ENCODE measurements at places on chromosomes 13 and 19. TPM values are rescaled to one million over a fixed set of nuclear protein-coding genes. Genes with fewer than 3 reads are reported as not detected.
A peak's percentile ranks its signal among the peaks of the same experiment; 100 is the strongest.

- DNase-seq, result peak; percentile 35
These were observed 10.0 kb upstream of the NDUFS7 start for GRCh38 chr19:1373534-1374249.

DNA sequence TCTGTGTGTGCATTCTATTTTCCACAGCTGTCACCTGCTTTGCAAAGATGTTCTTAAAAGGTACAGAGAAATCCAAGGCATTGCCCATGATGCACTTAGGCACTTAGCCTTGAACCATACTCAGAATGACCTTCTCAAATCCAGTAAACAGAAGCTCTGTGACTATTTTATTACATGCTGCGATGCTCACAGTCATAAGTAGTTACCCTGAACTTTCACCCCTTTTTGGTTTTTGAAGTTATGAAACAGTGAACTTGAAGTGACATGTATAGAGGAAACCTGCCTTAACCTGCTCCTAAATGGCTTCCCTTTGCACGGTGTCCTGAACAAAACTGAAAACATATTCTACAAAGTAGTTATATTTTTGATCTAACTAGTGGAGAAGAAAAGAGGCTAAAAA, 100.4 kb downstream of the SLC10A2 start:
- DNase-seq, result no peak

DNA sequence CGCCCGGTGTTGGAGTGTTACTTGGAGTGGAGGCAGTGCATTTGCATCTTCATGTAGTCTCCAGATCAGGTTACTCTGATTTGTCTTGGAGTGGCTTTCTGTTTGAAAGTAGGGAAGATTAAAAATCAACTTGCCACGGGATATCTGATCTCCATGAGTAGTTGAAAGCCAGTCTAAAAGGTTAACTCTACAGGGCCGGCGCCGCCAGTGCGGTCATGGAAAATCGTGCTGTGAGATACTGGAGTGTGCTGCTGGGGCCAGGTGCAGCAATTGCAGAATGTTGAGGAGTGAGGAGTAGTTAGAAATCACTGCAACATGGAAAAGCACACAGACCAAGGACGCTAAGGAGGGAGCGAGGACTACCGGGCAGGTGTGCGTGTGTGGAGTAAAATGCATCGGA, 175.0 kb downstream of the STK24 start:
- DNase-seq, result no peak

DNA sequence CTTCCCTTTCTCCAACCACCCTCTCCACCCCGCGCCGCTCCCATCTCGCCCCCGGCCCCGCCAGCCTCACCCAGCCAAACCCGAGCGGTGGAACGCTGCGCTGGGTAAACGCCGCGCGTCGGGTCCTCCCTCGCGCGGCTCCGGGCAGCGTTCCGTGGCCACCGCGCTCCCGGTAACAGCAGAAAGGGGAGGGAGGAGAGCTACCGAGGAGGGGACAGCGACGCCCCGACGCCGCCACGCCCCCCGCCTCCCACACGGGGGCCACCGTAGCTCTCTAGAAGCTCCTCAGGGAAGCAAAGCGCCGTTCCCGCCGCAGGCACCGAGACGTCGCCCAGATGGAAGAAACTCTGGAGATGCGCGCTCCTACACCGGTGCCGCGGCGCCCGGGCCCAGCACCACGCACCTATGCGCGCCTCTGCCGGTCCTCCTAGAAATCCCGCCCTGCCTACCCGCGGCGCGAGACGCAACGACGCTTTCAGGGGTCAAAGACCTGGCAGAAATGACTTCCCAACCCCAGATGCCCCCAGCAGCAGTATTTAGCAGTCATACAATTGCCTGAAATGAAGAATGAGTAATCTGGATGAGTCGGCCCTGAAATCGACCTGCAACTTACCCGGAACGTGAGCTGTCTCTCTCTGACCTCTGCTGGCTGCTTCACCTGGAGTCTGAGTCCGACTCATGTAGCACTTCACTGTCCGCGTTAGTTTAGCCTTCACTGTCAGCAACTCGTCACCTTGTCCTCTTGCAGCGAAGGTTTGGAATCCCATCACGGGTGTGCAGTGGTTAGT, at the start of gene RUBCNL:
TSS of gene RUBCNL (minus strand) at position 189 of the 788 bp plus-strand sequence. CDS start 14,777 bp downstream, outside the sequence.
- no peak for DNase-seq

SLC10A2 gene
- not detected for total RNA-seq

UBE2L5 gene
- not detected for total RNA-seq

CYP2A6 gene
- 0.42 TPM for total RNA-seq

DNA sequence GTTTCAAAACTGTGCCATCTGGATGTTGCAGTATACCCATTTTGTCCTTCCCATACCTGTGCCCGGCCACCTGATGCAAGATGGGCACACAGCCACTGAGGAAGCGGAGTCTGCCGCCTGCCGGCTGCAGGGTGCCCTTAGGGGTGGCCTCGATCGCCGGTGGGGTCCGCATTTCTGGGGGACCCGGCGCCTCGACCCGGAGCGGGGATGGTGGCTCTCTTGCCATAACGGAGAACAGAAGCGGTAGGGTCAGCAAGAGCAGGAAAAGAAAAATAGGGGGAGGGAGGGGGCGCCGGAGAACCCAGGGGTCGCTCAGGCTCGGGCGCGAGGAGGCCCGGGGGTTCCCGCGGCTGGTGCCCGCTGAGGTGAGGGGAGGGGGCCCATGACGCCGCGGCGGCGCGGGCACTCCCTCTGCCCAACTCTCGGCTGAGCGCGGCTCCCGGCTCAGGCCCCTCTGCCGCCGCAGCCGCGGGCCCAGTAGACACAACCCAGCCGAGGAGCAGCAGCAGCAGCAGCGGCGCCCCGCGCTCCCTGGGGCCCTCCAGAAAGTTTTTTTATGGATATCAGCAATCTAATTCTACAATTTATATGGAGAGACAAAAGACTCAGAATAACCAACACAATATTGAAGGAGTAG, 13.8 kb upstream of the CYP4F2 start:
- DNase-seq, result no peak

All from cardiac muscle cell (in vitro differentiated cells and primary cell).